GM19239 (cell line): ENCODE measurements at places on chromosomes 5 and 9.

GRCh38 chr5:55989860-55990259, 4.9 kb downstream of the IL6ST start:
- DNase-seq: no peak

DNA sequence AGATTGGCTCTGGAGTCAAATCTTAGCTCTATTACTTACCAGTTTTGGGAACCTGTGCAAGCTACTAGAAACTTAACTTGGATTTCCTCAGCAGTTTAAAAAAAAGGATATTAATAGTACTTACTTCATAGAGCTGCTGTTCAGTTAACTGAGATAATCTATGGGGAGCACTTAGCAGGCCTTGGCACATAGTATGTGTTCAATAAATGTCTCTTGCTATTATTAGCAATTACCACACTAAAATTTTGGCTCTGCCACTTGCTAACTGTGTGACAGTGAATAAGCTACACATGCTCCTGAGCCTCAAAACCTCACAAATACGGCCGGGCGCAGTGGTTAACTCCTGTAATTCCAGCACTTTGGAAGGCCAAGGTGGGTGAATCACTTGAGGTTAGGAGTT, 55.9 kb downstream of the CDK5RAP2 start:
- no peak for DNase-seq

DNA sequence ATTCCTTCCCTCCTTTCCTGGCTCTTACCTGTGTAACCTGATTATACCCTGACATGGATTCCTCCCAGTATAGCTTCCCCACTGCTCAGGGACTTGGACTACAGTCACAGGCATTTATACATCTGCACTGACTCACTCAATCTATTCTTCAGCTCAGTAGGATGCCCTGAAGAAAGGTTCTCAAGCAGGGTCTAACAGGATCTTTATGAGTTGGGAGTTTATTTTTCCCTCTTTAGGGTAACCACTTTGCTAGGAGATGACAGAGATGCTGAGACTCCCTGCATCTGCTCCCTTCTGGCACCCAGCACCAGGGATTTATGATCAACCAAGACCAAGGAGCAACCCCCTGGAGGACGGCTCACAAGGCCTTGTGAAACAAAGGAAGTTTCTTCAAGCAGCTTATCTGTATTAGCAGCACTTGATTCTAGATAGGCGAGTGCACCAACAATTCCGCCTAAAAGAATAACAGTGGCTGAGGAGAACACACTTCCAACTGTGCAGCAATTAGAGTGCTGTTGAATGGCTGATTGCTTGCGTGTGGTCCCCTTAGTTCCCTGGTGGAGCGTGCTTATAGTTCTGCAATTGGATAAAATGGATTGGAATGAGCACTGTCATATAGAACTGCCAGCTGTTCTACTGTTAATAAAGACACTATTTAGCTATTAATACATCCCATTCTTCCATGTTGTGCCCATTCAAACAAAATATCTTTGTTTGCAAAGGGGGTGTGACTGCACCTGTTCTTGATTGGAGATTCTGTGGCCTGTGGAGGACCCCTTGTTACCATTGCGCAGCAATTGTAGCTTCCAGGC, 482.6 kb downstream of the ZNF608 start:
- no peak for DNase-seq

GRCh38 chr9:75909776-75910175, 19.3 kb downstream of the PCSK5 start:
- DNase-seq: no peak

DNA sequence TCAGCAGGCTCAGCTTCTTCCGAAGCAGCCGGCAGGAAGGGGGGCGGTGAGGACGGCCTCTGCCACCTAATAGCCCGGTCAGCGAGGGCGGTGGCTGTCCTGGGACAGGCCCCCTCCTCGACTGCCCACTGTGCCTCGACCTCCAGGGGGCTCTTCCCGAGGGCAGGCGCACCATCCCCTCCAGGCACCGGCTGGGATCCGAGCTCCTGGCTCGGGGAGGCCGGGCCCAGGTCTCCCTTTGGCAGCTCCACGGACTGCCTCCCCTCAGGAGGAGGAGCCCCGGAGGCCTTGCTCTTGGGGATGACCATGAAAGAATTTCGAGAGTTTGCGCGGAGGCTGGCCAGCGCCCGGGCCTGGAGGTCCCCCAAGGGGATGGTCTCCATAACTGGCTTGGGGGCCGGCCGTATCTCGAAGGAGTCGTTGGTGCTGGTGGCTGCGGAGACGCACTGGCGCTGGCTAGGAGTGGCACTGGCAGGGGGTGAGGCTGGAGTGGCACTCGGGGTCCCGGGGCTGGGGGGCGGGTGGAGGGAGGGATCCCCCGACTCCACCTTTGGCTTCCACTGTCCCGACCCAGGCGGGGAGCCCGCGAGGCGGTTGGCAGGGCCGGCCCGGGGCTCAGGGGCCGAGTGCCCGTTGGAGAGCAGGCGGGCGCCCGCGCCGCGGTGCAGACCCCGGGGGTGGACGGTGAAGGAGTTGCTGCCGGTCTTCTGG, 975 bp downstream of the TPRN start:
- DNase-seq: no peak
